ENCODE measurements at places on chromosomes 3 and 15. TPM values are rescaled to one million over a fixed set of nuclear protein-coding genes. Genes with fewer than 3 reads are reported as not detected.

- no peak for DNase-seq
Observed at GRCh38 chr3:24684506-24685023, 189.9 kb upstream of the THRB start.

DNA sequence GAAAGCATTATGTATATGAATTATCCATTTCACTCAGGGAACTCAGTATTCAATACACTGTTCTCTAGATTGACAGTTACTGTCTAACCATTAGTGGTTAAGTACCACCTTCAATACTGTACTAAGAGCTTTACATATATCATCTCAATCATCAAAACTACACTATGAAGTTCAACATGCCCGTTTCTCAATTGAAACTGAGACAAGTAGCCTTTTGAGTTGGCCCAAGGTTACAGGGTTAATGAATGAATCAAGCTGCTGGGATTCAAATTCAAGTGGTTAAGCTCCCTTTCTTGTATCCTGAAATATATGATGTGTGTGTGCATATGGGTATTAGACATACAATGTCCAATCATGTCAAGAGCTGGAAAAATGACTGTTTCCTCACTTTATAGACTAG is 5.8 kb downstream of the TASOR start:
- no peak for DNase-seq

DNA sequence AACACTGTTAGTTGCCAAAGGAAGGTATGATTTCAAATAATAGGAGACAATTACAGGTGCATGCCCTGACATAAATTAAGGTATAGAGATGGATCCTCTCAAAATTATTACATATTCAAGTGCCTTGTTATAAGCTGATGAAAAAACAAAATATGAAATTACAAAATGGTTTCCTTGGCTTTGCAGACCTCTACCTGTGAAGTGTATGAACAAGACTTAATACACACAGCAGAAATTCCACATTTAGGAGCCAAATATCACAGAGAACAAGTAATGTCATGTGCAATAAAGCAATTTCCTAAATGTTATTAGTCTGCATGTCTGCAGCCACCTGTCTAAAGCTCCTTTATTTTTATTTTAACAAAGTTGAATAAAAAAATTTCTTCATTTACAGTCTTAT is 151.5 kb downstream of the ALCAM start:
- no peak for DNase-seq

DNA sequence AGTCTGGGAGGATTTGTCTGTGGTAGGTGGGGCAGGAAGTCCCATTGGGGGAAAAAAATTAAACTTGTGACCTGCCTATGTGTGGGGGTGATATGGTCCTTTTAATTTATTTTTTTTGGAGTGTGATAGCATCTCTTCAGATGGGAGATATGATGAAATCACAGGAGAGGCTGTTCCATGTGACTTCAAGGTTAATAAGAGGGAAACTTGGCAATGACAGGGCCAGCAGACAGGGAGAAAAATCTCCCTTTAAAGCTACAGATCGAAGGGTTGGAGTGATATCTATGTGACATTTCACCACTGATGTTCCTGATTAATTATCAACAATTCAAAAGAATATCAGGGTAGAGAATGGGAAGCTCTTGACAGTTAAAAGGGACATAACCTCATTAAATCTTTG is 886.9 kb downstream of the TUSC7 start:
- no peak for DNase-seq

GRCh38 chr3:131306242-131306641 is 75.3 kb upstream of the NUDT16 start:
- DNase-seq: no peak

GRCh38 chr15:40266828-40267304 is 16.0 kb downstream of the ANKRD63 start:
- no peak for DNase-seq

Gene GCNT3
- 0.94 TPM for polyA plus RNA-seq

GRCh38 chr3:126835472-126836219 is 131.6 kb downstream of the CHCHD6 start:
- no peak for DNase-seq

DNA sequence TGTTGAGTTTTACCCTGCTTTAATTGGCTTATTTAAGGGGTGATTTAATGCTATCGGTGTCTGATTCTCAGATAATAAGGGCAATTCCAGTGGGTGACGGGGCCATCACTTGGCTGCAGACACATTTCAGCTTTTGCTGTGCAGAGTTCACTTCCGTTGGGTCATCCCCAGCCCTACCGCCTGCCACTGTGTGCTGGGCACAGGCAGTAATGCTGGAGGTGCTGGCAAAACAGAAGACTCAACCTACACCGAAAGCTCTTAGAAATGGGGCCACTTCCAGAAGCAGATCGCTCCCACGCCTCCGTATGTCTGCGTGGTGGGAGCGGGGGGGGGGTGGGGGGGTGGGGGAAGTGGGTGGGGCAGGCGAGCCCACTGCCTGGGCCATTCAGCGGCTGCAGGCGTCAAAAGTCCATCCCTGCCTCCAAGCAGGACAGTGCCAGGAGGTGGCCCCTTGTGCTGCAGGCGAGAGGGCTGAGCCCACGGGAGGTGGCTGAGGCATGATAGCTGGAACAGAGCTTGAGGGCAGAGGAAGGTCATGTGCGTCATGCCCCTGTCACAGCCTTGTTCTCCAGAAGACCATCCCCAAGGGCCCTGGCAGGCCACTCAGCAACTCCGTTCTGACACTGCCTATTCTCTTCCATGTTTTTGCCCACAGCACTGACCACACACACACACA is 128.3 kb downstream of the ATP10A start:
- DNase-seq: no peak

Gene CIDEC
- polyA plus RNA-seq: not detected

DNA sequence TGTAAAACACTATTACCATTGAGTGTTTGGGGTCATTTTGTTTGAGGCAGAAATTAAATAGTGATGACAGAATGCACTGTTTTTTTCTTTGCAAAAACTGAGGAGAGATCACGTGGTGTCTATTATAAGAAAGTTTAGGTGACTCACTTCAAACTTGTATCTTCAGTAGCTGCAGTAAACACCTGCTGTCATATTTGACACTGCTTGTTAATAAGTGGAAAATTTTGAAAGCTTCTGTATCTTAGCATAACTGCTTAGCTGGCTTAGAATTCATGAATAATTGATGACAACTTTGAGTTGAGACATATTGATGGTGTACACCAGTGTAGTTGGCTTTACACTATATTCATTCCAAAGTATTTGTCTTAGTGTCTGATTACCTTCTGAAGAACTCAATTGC is 29.7 kb upstream of the MDFIC2 start:
- no peak for DNase-seq

DNA sequence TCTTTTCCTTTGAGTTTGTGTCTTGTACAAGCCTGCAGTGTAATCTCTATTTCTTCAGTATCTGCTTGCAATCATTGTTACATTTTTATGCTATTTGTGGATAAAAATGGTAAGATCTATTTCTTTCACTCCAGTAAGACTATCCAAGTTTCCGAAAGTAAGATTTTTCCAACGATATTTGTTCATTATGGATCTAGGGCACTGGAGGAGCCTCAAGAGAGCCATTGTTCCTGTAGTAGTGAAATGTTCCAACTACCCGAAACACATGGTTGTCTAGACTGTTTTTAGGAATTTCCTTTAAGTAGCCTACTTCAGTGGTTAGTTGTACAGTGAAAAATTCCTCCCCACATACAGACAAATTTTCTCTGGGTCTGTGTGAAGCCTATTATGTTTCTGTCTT is 597.4 kb downstream of the RSL24D1 start:
- DNase-seq: no peak

- no peak for DNase-seq
Observed at GRCh38 chr3:78368636-78369345, 1328.9 kb downstream of the ROBO2 start.

Gene RAB5A
- 72.7 TPM for polyA plus RNA-seq

GRCh38 chr3:174253940-174254339 is 605.2 kb upstream of the NAALADL2 start:
- DNase-seq: no peak

Gene MITF
- 5.1 TPM for polyA plus RNA-seq

Gene RASL12
- polyA plus RNA-seq: 131 TPM

GRCh38 chr3:27138005-27138404 is 231.2 kb downstream of the NEK10 start:
- no peak for DNase-seq

GRCh38 chr3:34065901-34066300 is 267.5 kb downstream of the PDCD6IP start:
- no peak for DNase-seq

Gene XCR1
- polyA plus RNA-seq: 0.32 TPM

Gene RARRES1
- polyA plus RNA-seq: 31.7 TPM

GRCh38 chr3:184884359-184885017 is 72.5 kb downstream of the VPS8 start:
- DNase-seq: no peak

DNA sequence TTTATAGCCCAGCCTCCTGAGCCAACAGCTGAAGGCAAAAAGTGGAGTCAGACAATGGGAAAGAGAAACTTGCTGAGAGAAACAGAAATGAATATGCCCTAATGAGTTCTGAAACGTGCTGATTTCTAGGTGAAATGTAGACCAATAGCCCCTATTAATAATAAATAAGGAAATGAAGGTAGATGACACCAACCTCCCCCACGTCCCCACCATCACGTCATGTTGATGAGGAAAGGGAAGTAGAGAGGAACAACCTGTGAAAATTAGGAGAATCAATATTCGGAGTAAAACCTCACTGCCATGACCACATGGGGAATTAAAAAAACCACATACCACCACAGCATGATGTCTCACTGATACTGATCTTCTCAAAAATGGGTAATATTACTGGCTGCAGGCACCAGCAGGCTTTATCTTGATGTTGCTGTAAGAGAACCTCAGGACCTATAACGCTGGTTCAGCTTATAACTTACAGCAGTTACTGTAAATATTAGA is 64.0 kb downstream of the KAT2B start:
- no peak for DNase-seq

Gene CACNA2D2
- 11.3 TPM for polyA plus RNA-seq

GRCh38 chr15:35450492-35450891 is 95.5 kb downstream of the DPH6 start:
- no peak for DNase-seq

GRCh38 chr3:20079621-20080020 is 39.4 kb downstream of the KAT2B start:
- no peak for DNase-seq

Gene NLGN1
- 8.6 TPM for polyA plus RNA-seq

DNA sequence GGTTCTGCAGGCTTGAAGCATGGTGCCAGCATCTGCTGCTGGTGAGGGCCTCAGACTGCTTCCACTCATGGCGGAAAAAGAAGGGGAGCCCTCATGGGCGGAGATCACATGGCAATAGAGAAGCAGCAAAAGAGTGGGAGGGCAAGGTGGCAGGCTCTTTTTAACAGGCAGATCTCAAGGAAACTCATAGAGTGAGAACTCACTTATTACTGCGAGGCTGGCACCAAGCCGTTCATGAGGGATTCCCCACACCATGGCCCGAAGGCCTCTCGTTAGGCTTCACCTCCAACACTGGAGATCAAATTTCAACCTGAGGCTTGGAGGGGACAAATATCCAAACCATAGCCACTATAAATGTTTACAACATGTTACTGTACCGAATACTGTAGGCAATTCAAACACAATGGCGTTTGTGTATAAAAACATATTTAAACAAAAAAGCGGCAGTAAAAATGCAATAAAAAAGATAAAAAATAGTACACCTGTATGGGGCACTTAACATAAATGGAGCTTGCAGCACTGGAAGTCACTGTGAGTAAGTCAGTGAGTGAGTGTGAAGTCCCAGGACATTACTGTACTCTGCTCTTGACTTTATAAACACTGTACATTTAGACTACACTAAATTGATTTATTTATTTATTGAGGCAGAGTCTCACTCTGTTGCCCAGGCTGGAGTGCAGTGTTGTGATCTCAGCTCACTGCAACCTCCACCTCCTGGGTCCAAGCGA is 18.8 kb upstream of the MOBP start:
- DNase-seq: no peak

GRCh38 chr15:29377161-29377560 is 107.5 kb upstream of the NSMCE3 start:
- DNase-seq: no peak

- DNase-seq: no peak
Observed at GRCh38 chr15:75140080-75140879, 61.4 kb upstream of the C15orf39 start.

Gene CYP1A2
- polyA plus RNA-seq: 0.44 TPM

GRCh38 chr15:85296615-85297402 is 83.6 kb upstream of the AKAP13 start:
- DNase-seq: peak; percentile 58

DNA sequence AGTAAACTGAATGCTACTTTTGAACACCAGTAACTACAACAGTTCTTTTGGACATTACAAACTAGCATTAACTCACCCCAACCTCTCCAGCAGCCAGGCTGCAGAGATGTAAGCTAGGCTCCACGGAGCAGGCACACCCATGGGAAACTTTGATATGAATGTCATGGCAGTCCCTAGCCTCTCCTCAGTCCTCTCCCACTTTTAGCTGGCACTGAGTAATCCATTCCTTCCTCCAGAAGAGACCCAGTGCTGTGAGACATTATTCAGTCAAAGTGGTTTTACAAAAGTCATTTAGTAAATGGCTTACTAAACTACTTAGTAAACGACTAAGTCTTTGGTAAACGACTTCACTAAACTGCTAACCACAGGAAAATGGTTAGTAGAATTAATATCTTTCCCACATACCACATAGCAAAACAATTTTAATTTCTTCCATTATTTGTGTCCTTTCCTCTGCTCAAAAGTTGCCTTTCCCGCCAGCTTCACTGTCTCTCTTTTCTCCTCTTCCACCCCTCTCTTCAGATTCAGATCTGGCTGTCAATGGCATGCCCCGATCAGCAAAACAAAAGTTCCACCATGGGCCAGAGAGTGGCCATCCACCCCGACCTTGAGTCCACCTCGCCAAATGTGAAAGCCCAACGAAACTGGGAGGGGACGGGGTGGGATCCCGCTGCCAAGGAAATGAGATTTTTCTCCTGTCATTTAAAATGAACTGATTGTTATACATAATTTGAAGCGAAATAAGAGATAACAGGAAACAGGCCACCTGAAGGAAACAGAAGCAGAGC is 67.5 kb upstream of the TJP1 start:
- no peak for DNase-seq

Gene TTLL13
- polyA plus RNA-seq: 0.12 TPM

Gene PAK6
- 6.0 TPM for polyA plus RNA-seq

DNA sequence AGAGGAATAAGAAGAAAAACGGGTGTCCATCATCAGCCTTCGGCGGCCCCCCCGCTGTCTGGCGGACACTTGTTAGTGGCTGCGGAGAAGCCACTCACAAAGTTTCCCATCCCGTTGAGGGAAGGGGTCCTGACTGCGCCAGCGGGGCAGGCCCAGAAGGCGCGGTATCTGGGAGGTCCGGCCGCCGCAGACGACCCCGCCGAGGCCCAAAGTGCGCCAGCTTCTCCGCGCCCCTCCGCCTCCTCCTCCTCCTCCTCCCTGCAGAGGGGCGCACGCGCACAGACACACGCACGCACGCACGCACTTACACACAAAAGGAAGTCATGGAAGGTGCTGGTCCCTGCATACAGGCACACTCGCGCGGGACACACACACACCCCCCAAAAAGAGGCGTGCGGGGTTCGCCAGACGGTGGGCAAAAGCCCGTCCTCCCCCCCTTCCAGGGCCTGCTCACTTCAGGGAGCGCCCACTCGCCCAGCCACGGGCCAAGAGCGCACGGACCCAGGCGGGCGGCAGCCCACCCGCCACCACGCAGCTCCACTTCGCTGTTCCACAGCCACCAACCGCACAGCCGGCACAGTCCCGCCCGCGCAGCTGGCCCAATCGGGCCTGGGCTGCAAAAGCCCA is 18.0 kb downstream of the ZNF148 start:
- peak; percentile 41 for DNase-seq

Measured in right lung (tissue), 10 donors.